ENCODE measurements at places on chromosomes 2 and 18.

- no peak for ATAC-seq
These were observed 126.0 kb downstream of the SP100 start for GRCh38 chr2:230541934-230542380.

DNA sequence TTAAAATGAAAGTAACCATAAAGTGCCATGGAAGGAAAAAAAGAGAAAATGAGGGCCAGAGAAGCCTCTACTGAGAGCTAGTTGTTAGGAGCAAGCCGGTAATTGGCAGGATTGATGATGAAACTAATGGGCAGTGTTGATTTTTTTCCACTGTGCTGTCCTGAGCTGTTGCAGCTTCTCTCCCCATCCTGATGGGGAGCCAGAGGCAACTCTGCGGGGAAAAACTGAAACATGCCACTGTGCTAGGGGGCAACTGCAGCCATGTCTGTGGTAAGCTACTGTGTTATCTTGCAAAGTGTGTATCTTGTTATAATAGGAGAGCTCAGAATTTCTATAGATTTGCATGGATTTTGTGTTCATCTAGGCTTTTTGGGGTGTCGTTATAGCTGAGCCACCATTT, 487.9 kb downstream of the STK39 start:
- ATAC-seq: no peak

GRCh38 chr2:85865539-85866164, 23.1 kb downstream of the ST3GAL5 start:
- ATAC-seq: peak; percentile 85

DNA sequence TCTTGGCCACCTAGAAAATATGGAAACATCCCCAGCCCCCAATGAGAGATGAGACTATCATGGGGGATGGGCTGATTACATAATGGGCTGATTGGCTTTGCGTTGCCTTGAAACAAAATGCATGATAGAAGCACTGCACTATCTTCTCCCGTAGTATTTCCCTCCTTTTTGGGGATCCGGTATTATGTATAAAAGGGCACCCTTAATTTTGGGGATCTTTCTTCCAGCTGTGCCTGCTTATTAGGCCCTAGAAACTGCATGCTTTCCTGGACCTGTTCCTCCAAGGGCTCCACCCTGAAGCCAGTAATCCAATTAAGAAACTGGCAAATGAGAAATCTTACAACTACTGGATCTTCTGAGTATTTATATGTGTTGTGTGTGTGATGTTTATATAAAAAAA, 34.9 kb upstream of the SH3RF3 start:
- no peak for ATAC-seq

- ATAC-seq: no peak
These were observed 266.2 kb downstream of the PHLPP1 start for GRCh38 chr18:62981566-62981965.

- peak; percentile 64 for ATAC-seq
These were observed 95.9 kb downstream of the NEB start for GRCh38 chr2:151638191-151638933.

- no peak for ATAC-seq
These were observed 45.5 kb downstream of the AAK1 start for GRCh38 chr2:69597843-69598610.

- ATAC-seq: no peak
These were observed 145.8 kb downstream of the BABAM2 start for GRCh38 chr2:28036307-28036706.

- no peak for ATAC-seq
These were observed 167.0 kb downstream of the ZNF804A start for GRCh38 chr2:184765112-184765895.

DNA sequence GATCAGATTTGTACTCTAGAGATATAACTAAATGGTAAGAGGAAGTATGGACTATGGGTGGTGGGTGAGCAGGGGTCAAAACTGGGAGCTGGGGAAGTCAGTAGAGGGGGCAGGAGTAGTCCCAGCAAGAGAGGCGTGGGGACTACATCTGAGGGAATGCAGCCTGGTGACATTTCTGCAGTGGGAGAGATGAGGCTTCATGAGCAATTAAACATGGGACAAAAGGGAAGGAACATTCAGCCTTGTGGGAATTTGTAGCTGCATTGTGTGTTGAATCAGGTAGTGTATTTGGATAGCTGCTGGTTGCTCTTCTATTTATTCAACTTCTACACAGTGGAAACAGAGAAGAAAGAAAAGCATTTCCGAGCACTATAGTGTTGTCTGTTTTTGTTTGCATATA, 3.6 kb downstream of the CNOT11 start:
- no peak for ATAC-seq

GRCh38 chr2:218282173-218282991, 9.9 kb downstream of the TMBIM1 start:
- no peak for ATAC-seq

GRCh38 chr2:50215736-50216135, 816.2 kb downstream of the NRXN1 start:
- no peak for ATAC-seq

DNA sequence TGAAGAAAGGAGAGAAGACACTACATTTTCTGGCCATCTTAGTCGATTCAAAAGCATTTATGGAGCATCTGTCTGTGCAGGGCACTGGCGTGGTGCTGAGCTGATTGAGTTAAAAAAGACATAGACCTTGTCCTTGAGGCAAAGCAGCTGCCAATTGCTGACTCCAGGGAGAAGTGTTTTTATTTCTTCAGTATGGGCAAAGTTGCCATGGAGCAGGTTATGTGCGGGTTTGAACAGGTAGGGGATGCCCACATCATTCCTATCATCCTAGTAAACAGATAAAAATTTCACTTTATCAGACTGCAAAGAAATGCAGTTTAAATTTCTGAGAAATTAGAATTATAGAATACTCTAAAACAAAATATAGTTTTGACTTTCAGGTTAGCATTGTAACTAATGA, 125.8 kb downstream of the NUP35 start:
- no peak for ATAC-seq

DNA sequence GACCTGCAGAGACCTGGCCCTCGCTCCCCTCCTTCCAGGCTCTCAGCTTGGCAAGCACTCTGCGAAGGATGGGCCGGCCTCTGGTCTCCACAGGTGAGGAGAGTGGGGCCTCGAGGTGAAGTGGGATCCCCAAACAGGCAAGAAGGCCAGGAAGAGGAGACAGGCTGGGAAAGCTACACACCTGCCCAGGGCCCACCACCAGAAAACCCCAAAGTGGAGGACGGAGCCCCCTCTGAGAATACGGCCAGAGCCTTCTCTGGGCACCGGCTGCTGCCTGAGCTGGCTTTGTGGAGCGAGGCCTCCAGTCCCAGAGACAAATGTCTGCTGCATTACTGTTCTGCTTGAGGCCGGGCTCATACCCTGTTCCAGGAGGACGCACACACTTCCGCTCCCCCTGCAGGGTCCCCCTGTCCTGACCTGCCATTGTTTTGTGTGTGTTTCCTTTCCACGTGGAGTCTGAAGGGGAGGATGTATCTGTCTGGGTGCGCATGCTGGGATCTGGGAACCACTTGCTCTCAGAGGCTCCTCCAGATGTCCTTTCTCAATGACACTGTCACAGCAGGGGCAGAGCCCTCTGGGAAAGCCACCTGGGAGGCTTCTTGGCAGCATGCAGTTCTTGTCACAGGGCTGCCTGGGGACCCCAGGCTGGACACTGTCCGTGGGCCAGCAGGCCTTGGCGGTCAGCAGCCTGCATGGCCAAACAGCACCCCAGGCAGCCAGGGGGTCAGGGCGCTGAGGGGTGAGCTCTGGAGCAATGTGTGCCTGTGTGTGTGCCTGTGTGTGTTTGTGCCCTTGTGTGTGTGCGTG, 20.8 kb downstream of the KCNF1 start:
- ATAC-seq: no peak

DNA sequence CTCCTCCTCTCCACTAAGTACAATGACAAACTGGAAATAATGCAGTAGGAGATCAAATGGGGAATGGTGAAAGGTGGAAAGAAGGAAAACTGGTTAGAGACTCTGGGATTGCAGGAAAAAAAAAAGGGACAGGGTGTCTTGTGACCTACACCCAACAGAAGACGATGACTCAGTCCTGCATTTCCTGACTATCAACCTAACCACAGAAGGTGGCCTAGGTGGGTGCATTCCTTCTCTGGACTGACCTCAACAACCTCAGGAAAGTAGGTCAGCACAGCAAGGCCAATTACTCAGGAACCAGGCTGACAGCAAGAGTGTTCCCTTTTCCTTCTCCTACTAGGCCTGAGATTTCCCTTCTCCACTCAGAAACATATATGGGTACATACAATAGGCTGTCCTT, 1386.4 kb upstream of the ZEB2 start:
- ATAC-seq: no peak

DNA sequence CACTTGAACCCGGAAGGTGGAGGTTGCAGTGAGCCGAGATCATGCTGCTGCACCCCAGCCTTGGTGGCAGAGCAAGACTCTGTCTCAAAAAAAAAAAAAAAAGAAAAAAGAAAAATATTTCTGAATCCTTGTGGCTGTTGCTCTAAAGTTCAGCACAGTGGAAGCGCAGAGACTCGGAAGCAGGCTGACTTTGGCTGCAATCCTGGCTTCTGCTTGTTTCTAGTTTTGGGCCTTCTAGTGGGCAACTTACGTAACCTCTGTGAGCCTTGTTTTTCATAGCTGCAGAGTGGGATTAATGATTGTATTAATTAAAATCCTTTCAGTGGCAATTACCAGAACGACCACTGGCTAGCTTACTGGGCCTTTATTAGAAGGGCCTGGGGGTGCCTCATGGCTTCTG, 28.4 kb downstream of the GNLY start:
- ATAC-seq: no peak

DNA sequence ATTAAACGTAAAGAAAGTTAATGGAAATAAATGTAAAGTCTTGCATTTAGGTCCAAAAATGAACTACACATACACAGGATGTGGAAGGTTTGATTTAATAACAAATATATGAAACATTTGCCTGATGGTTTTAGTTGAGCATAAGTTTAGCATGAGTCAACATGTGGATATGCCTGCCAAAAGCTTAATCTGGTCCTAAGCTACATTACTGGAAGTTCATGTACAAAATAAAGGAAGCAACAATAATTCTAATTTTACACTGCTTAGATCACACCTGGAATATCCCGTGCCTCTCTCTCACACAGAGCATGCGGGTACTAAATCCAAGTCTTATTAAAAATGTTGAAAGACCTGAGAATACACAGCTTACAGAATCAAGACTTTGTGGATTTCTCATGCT, 276.5 kb upstream of the NRP2 start:
- no peak for ATAC-seq

GRCh38 chr2:174794851-174795374, 30.6 kb upstream of the CHRNA1 start:
- peak; percentile 10 for ATAC-seq

DNA sequence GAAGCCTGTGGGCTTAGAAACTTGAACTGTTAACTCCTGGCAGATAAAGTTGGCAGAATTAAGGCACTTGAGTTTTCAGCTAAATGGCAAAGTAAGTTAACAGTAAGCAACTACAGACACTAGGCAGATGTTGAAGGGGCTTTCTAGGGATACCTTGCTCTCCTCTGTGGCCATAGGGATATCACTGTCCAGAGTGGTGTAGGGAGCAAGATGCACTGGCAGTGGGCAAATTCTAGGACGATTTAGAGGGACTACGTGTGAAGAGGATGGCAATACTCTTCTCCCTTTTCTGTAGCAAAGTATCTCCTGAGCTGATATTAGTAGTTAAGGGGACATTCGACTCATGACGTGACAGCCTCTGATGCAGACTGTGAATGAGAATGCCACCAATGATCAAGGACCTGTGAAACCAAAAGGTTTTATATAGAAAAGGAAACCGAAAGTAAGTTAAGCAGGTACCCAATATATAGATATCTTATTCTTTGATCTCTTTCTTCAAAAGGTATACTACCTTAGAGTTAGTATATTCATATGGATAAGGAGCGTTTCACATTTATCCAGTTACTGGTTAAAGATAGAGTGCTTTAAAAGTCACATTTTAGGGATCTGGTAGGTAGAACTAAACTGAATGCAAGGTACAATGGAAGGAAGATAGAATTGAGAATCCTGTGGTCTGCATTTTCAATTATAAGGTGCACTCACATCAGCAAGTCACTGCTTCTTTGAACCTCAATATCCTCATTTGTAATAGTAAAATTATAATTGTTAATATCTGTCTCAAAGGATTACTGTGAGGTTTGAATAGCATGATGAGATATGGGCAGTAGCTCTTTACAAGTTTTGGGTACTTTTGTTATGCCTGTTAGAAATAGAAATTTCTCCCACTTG, 106.4 kb downstream of the KCNH7 start:
- peak; percentile 36 for ATAC-seq

- ATAC-seq: no peak
These were observed 5.6 kb downstream of the RAX start for GRCh38 chr18:59267503-59268126.

DNA sequence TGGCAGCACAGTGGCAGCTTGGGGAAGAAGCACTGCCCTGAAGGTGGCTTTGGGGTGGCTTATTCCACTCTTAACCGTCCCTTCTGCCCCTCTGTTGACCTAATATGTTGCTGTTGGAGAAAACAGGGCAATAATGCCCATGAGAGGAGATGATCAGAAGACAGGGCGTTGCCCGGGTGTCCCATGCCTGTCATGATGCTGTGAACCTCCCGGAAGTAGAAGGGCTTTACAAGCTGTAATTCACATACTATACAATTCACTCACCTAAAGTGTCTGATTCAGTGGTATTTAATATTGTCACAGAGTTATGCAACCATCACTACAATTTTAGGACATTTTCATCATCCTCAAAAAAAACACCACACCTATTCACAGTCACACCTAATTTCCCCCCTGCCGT, 112.3 kb downstream of the FHOD3 start:
- no peak for ATAC-seq

- no peak for ATAC-seq
These were observed 91.4 kb upstream of the BCL2L11 start for GRCh38 chr2:111029181-111029927.

- no peak for ATAC-seq
These were observed 515.8 kb downstream of the GALR1 start for GRCh38 chr18:77765468-77765867.

DNA sequence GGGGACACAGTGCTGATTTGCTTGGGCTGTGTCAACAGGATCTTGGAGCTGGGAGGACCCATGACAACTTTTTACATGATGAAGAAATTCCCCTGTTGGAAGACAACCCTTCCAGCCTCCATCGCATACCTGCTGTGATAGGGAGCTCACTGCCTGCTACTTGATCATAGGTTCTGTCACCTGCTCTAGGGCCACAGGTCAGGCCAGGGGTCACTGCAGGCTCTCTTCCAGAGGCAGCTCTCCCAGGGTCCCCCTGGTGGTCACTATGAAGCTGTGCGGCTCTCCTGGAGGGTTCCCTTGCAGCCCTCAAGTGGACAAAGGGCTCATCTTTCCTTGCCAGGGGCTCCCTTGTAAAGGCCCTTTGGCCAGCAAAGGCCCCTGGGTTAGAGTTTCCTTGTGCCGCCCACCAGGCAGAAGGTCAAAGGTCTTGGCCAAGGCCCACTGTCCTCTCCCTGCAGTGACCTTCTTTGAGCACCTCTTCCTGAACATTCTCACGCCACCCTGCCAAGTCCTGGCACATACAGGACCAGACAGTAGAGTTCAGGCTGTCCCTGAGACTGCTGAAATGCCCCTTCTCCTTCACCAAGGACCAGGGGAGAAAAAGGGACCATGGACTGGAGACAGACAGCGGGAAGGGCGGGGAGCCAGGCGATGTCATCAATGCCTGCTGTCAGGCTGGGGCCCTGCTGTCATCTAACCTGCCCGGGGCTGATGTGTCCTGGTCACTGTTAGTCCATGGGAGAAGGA, 345.1 kb downstream of the DYSF start:
- ATAC-seq: no peak

Measured in activated CD4-positive, CD25-positive, alpha-beta regulatory T cell treated with anti-CD3 and anti-CD28 coated beads, Interleukin-2, amount 50 U/mL, for 24 hours (primary cell).